ENCODE measurements at places on chromosomes 4 and X.

DNA sequence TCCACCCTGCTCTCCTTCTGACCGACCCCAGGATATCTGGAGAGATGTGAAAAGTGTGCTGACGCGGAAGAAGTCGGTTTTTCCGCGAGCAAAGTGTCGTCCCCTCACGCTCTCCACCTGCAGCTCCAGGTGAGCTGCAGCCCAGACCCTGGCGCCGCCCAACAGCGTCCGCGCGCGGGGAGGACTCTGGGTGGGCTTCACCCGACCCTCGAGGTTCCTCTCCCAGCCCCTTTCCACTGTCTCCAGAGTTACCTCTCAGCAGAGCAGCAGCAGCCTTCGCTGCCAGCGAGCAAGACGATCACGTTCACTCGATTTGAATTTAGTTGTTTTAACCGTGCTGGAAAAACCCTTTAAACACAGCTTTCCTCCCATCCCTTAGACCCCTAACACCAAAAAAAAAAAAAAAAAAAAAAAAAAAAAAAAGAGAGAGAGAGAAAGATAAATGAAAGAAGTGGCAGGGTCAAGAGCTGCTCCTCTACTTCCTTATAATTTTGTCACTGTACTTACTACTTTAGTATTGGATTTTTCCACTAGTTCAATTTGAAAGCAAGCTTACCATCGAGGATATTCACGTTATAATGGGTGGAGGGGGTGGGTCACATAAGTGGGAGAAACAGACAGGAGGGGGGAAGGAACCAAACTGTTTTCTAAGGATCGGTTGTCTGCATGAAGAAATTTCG is 758 bp upstream of the NR3C2 start:
- DNase-seq: peak; percentile 36

DNA sequence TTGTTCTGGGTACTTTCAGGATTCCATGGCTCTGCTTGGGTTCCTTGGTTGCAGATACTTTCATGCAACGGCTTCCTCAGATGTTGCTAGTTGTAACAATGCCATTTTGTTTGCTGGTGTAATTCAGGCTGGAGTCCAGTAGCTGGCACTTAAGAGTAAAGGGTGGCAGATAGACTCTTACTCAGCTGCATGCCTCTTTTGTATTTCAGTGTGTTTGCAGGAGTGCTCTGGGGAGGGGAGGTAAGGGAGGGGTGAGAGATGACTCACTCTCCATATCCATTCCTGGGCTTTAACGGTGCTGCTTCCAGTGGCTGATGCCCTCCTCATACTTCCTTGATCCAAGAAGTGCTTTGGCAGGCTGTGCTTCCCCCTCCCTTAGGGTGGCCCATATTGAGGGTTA is 155.2 kb downstream of the ZNF330 start:
- no peak for DNase-seq

DNA sequence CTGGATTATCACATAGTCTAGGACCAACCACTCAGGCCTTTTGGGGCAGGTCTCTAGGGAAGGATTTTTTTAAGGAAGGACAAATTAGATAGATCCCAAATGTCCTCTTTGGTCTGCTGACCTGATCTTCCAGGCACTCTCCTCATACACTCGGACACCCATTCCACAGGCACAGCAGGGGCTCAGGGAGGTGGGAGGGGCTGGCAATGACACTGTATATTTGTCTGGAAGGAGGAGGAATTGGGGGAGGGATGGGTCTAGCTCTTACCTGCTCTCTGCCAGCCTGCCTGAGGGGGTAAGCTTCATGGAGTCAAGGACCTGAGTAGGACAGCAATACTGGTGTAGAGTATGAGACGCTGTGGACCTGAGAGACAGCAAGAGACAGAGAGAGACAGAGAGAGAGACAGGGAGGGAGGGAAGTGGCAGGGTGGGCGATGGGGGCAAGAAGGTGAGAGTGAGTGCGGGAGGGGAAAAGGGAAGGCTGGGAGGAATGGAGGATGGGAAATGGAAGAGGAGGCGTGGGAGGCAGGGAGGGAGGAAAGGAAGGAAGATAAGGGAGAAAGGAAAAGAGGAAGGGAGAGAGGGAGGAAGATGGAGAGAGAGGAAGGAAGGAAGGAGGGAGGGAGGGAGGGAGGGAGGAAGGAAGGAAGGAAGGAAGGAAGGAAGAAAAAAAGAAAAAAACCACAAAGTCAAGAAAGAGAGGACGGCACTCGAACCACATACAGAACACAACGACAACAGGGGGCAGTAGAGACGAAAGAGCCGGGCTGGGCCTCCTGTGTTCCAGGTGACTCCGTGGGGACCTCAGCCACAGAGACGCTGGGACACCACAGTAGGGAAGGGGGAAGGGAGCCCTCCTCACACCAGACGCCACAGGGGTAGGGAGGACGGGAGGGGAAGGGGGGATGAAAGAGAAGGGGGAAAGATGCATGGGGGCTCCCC is 1.8 kb downstream of the IQSEC2 start:
- no peak for DNase-seq

GRCh38 chr4:170047771-170048354 is 21.7 kb upstream of the MFAP3L start:
- DNase-seq: peak; percentile 62

- DNase-seq: no peak
These were observed 247.3 kb downstream of the SLC7A11 start for GRCh38 chr4:137994853-137995252.

- peak; percentile 43 for DNase-seq
These were observed 10.4 kb downstream of the L1CAM start for GRCh38 chrX:153875391-153876111.
